ENCODE measurements at places on chromosomes 5 and 9.

DNA sequence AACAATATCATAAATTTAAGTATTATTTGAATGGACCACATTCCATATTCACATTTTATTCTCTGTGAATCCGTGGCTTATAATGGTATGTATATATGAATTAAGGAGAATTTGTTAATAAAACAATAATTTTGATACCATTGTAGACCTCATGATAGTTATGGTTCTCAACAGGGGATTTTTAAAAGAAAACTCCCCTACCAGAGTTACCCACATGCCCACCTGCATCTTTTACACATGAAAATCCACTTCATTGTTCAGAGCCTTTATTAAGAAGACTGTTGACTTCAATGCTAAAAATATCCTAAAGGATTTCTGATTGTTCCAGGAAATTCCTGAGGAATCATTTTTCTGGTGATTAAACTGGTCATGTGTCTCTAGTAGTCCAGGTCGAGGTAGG, 557.7 kb upstream of the MEF2C start:
- DNase-seq: no peak

- DNase-seq: no peak
Observed at GRCh38 chr9:128634651-128635262, 21.9 kb downstream of the DYNC2I2 start.

DNA sequence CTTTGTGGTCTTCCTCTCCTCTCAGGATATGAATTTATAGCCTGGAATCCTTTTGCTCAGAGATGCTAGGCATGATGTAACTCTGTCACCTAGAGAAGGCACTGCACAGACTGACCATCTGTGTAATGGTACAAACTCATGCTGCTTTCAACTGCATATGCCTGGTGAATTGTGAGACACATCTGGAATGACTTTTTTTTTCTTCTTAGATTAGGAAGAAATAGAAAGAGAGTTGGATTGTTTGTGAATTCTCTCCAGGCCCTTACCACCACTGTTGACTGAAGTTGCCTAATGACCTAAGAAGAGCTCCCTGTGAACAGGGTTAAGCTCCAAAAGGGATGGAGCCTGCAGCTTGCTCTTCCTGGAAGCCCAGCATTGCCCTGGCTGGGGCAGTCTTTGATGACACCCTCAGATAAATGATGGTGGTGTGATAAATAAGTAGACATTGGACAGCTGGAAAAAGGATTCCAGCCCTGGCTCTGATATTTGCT, 47.8 kb upstream of the TRIM32 start:
- no peak for DNase-seq

- DNase-seq: no peak
Observed at GRCh38 chr5:57862942-57863341, 380.3 kb upstream of the ACTBL2 start.

DNA sequence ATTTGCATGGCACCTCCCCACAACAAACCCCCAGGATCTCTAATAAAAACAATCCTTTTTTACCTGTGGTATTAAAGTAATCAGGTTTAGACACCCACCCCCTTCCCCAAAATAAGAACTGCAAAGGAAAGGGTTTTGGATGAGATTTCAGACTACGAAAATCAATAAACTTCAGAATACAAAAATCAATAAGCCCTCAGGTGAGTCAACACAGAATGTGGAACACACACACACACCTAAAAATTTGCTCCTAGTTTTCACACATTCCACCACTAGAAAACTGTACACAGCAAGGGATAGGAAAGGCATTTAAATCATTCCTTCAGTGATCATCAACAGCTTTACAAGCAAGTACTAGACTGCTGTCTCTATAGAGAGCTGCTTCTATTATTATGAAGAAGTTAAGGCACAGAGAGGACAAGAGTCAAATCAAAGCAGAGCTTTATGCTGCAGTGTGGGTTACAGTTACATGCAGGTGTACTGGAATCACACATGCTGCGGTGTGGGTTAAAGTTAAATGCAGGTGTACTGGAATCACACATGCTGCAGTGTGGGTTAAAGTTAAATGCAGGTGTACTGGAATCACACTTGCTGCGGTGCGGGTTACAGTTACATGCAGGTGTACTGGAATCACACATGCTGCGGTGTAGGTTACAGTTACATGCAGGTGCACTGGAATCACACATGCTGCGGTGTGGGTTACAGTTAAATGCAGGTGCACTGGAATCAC, 36.3 kb downstream of the PFDN1 start:
- no peak for DNase-seq

DNA sequence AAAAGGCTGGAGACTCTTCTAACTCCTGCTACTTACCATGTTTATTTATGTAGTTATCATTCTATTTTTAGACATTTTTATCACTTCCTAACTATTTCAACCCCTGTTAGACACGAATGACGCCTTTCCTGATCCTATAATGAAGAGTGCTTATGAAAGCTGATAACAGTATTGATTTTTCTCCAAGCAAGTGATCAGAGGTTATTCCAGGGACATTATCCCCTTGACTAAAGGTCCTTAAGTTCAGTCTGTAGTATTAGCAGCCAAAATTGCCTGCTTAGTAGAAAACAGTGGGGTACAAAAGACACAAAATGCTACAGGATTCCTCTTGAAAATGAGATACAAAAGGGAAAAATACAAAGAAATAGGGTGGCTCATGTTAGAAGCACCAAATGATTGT, 235.6 kb downstream of the DNAH5 start:
- no peak for DNase-seq

DNA sequence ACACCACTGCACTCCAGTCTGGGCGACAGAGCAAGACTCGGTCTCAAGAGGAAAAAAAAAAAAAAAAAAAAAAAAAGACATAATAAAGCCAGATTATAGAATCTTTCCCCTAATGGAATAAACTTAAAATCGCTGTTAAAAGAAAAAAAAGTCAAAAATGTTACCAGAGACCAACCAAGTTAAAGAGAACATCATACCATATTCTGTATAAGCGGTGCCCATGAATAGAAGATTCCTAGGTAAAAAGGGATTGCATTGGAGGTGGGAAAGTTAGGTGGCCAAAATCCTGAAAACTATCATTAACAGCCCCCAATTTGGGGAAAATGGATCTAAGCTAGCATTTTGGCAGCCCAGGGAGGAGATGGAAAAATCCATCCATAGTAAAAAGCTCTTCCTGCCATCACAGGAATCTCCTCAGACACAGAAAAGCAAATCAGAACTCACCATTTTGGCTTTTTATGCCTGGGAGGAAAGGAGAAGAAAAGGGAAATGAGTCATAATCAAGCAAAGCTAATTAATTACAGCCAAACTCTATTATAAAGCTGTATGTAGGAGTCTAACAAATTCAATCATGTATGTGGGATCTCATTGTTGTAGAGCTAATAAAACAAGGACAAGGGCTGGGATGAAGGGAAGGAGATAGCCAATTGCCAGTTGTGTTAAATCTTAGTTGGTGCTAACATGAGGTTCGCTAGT, 363.8 kb downstream of the ARL15 start:
- DNase-seq: no peak

GRCh38 chr5:153641183-153641688, 150.8 kb downstream of the GRIA1 start:
- no peak for DNase-seq

Measured in iPS DF 19.7 (cell line).